ENCODE measurements at places on chromosomes 7 and 10.
A peak's percentile ranks its signal among the peaks of the same experiment; 100 is the strongest.

DNA sequence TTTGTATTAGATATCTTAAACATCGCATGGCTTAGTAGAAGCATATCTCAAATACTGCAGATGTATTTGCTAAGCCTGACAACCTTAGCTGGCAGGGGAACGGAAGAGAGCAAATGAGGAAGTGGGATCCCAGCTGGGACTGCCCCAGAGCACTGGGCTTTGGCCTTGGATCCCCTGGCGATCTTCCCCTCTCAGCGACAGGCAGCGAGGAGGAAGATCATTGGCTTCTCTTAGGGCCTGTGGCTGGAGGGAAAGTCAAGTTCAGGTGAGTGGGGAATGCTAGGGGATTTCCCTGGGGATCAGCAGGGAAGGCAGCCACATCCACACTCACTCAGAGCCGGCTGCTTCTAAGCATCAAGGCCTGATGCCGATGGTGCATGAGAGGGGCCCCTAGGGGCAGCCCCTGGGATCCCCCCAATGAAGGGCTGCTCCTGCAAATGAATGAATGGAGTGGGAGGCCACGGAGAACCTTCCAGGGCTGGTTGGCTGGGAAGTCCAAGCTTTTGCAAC, 42.0 kb downstream of the LYZL2 start:
- peak; percentile 86 for DNase-seq

DNA sequence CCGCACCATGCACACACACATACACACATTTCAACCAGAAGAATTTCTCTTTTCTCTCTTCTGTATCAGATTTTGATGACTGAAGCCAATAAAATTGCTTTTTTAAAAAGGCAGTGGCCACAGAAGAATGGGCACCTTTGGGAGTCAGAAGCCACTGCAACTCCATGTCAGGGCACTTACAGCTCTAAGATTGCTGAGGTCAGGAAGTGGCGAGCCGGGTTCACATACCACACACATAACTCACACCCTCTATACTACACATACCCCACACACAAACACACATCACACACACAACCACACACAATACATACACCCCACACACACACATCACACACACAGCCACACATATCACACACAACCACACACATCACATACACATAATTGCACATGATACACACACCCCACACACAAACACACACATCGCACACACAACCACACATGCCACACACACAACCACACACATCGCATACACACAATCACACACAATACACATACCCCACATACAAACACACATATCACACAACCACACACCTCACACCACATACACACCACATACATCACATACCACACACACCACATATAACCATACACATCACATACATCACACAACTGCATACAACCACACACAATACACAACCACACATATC, 31.2 kb downstream of the GPRIN2 start:
- DNase-seq, result no peak

- DNase-seq, result no peak
Measured at GRCh38 chr10:73968098-73968521, 29.8 kb upstream of the VCL start.

- no peak for DNase-seq
Measured at GRCh38 chr10:100763043-100763747, 17.8 kb downstream of the PAX2 start.

GRCh38 chr7:114740095-114740494, 181.8 kb upstream of the MDFIC start:
- DNase-seq, result no peak

DNA sequence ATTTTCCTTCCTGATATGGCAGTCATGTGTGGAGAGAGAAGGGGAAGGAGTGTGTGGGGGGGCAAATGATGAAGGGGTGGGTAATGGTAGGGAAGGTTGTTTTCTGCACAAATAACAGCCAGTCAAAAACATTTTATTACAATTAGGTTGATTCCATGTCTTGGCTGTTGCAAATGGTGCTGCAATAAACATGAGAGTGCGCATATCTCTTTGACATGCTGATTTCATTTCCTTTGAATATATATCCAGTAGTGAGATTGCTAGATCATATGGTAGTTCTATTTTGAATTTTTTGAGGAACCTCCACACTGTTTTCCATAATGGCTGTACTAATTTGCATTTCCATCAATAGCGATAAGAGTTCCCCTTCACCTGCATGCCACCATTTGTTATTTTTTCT, 10.6 kb upstream of the JAZF1 start:
- DNase-seq, result no peak

DNA sequence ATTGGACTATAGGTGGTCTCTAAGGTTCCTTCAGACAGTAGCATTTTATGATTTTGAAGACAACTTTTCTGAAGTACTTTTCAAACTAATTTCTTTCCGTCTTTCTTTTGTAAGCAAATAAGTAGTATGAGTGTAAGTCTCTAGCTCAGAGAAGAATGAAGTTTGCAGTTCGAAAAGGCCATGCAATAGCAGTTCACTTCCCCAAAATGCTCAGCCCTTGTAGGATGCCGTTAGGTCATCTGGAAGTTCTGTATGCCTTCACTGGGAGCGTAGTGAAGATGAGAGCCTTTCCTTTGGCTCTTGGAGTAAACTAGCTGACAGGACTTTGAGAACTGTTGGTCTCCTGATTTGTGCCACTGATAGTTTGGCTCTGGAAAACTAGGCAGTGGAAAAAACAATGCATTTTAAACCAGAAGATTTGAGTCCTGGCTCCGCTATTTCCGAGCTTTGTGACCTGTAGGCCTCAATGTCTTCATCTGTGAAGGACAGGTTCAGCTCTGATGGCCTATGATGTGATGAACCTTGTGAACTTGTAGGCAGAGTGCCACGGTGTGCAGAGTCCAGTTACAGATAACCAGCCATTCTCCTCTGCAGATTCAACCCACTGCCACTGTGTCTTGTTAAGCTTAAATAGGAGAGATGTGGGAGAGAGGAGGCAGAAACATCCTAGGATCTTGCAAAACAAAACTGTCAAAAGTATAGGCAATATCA, 18.8 kb downstream of the SGPL1 start:
- no peak for DNase-seq

GRCh38 chr7:44348851-44349781, 23.7 kb upstream of the CAMK2B start:
- DNase-seq, result no peak

DNA sequence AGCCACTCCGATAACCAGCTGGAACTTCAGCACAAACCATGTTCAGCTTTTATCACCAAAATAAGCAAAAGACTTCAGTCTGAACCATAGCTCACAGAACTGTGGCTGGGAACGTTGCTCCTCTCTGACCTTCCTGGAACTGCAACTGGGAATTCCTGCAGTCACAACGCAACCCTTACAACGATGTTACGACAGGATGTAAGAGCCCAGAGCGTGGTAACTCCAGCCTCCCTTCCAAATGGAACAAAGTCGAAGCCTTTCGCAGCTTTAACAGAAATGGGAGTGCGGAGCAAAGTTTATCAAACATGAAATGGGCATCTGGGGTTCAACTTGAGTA, 162.6 kb downstream of the ADAM12 start:
- DNase-seq, result no peak

DNA sequence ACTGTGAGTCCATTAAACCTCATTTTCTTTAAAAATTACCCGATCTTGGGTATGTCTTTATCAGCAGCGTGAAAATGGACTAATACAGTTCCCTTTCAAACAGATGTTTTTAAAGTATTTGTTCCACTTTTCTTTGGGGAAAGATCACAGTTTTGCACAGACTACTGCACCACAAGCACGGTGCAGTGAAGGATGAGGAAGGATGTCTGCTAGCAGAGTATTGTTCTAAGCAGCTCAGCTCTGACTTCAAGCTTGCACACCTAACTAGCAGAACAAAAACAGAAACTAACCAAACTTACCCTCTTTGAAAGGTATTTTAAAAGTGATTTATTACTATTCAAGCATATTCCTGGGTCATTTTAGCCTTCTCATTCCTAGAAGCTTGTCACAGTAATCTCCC, 20.0 kb downstream of the THNSL1 start:
- peak; percentile 39 for DNase-seq

- no peak for DNase-seq
Measured at GRCh38 chr7:118110178-118110925, 73.6 kb upstream of the LSM8 start.

GRCh38 chr7:50342616-50343114, 38.1 kb downstream of the IKZF1 start:
- DNase-seq, result peak; percentile 57

- DNase-seq, result no peak
Measured at GRCh38 chr10:11104772-11105675, 87.4 kb downstream of the CELF2 start.

- no peak for DNase-seq
Measured at GRCh38 chr10:1380088-1380671, 324.0 kb downstream of the WDR37 start.

GRCh38 chr10:30493609-30494530, 59.9 kb downstream of the MAP3K8 start:
- no peak for DNase-seq

GRCh38 chr7:591856-592628, 72.4 kb upstream of the PDGFA start:
- DNase-seq, result no peak

DNA sequence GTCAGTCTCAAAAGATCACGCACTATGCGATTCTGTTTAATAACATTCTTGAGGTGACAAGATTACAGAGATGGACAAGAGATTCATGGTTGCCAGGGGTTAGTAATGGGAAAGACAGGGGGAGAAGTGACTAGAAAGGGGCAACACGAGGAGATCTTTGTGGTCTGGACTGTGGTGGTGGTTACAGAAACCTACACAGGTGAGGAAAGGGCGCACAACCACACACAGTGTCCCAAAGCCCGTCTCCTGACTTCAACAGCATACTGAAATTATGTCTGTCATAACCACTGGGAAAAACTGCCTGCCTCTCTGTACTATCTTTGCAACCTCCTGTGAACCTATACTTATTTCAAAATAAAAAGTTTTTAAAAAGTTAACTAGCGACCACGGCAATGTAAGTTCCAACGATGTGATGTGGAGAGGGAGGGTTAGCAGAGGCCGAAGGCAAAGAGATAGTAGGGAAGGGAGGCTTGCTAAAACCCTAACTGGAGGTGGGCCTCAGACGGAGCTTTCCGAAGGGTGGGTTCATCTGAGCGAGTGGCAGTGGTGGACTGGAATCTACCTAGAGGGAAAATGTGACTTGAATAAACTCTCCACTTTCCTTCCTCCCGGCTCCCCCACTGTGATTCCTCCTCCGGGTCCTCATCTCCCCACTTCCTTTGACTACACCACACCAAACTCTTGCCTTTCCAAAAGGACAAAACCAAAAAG, 43.7 kb downstream of the GNA12 start:
- DNase-seq, result no peak

DNA sequence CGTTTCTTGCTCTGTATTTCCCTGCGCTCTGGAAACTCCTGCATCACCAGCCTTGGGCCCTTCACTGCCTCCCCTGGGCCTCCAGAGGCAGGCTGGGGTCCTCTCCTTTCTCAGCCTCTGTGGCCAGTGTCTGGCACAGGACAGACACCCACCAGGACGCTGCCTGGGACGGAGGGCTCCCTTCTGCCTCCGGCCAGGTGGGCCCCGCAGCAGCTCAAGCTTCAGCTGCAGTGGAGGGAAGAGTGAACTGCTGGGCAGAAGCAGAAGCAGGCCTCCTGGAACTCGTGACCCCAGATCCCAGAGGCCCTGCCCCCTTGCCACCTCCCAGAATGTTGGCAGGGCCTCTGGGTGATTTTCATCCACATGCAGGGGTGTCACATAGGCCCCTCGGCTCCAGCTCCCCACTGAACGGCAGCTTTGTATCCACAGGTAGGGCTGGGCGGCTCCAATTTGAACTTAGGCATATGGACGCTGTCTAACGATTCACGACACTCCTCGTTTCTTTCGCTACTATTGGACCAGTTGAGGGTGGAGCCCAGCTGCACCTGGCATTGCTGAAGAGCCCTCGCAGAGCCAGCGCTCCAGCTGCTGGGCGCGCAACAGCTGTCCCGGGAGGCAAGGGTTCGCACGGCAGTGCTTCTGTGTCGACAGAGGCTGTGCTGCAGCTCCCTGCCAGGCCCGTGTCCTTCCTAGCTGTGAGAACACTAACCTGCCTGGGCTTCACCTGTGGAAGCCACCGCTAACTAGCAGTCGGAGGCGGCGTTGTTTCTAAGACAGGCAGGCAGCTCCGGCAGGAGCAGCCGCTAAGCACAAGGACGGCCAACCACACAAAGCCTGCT, 18.4 kb upstream of the GPR146 start:
- DNase-seq, result no peak

DNA sequence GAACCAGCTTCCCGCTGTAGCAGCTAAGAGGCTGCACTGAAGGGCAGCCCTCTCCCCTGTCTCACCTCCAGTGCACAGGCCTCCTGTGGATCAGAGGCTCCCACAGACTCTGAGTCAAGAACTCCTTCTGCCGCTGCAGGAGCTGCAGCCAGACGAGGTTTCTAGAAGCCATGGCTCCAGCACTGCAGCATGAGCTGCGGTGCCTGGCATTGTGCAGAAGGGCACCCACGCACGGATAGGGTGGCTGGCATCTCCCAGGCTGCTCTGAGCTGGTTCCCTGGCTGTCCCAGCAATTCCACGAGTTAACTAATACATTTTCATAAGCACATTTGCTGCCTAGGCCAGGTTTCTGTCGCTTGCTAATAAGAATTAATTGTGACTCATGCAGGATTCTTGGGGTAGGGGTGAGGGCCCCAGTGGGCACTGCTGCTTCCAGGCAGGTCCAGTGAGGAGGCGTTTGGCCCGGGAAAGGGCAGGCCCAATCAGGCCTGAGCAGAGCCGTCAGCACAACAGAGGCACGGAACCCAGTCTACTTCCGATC, 594.2 kb downstream of the DNAJB6 start:
- no peak for DNase-seq

DNA sequence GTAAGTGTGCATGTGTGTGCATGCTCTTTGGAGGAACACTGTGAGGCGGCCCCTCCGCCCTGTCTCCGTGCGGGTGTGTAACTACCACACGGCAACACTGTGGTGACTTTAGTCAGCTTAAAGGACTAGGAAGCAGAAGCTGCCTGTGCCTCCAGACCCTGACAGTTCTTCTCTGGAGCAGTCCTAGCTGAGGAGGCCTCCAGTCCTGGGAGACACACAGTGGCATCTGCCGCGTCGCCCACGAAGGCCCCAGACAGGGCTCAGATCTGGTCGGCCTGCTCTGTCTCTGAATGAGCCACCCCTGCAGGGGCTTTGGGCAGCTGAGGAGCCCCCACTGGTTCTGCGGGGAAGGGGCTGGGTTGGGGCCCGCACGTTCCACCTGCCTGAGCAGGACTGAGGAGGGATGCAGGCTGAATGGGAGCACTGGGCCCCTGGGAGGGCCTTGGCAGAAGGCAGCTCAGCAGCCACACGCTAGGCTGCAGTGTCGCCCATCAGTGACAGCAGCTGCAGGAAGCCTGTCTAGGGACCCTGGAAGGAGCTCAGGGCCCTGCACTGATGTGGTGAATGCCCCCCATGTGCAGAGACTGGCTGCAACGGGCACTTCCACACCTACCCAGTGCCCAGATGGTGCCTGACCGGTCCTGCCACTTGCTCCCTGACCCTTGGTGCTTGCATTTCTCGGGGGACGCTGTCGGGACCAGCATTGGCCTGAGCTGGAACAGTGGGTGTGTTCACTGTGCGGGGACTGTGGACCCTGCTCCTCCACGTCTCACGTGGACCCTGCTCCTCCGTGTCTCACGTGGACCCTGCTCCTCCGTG, 27.3 kb upstream of the KNDC1 start:
- no peak for DNase-seq

All from hematopoietic multipotent progenitor cell (in vitro differentiated cells).